CD4-positive, alpha-beta T cell treated with Interleukin-10 for 1 hour (primary cell): ENCODE measurements at places on chromosomes 6 and 20.

GRCh38 chr6:12238219-12238618, 51.9 kb upstream of the EDN1 start:
- no peak for DNase-seq

- DNase-seq: no peak
Measured at GRCh38 chr6:63246581-63246980, 35.3 kb downstream of the FKBP1C start.

- DNase-seq: no peak
Measured at GRCh38 chr6:100105138-100105537, 111.1 kb upstream of the MCHR2 start.

DNA sequence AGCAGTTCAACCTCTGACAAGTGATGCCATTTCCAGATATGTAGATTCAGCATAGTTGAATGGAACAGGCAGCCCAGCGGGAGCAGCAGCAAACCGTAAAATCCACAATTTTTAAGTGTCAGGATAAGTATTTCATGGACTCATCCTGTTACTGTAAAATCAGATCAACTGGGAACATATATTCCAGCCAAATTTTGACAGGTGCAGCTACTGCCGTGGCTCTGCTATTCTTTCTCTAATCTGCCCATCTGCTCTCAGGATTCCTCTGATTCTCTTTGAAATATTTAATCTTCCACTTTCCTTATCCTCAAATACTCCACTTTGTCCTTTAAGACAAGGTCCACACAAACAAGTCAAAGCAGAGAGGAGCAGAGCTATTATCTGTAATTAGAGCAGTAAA, 245.4 kb upstream of the ASCC3 start:
- DNase-seq: no peak

DNA sequence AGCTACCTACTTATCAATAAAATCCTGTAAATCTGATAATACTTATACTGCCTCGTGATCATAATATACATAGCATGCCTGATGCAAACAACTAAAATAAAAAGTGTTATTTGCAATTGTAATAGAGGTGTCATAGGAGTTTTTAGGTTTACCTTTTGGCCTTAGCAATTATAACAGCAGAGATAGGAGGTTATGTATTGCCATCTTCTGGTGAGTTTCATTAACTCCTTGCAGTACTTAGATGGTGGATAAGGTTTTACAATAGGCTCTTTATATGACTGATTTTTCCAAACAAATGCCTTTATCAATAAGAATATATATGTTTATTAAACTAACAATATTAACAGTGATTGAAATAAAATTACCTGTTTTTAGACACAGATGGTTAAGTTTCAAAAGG, 27.8 kb upstream of the MYCT1 start:
- DNase-seq: peak; percentile 2

DNA sequence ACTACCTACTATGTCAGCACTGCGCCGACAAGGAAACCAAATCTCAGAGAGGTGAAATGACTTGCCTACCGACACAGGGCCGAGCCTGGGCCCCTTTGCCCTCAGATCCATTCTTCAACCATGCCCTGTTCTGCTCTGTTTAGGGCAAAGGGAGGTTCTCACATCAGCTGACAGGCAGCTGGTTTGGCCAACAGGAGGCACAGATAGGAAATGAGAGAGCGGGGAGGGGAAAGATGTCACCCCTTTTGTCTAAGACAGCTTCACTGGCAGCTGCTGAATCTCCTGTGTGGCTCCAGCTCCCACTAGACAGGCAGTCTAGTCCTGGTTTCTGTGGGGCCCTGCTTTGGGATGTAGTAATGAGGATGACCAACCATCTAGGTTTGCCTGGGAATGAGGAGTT, 158.7 kb downstream of the TMEM200A start:
- no peak for DNase-seq

GRCh38 chr6:44593539-44593944, 206.0 kb downstream of the CDC5L start:
- DNase-seq: peak; percentile 52

- no peak for DNase-seq
Measured at GRCh38 chr6:119218548-119218947, 131.0 kb downstream of the MAN1A1 start.

DNA sequence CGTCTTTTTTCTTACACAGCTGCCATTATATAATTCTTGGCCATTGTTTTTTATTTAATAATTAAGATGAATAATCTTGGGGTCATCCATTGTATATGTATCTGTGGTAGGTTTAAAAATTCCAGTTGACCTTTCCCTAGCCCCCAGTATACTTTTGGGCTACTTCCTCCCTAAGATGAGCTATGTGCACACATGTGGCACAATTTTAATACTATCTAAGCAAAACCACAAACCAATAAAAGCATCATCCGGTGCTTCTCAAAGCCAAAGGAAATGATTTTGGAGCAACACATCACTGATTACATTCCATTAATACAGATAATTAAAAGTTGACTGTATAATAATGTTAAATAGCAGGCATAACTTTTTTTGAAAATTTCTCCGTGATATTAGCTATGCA, 161.2 kb downstream of the ATXN1 start:
- DNase-seq: no peak

- DNase-seq: no peak
Measured at GRCh38 chr6:111628142-111628850, 22.6 kb upstream of the TRAF3IP2 start.

- DNase-seq: peak; percentile 9
Measured at GRCh38 chr6:157316871-157317814, 6.2 kb downstream of the TMEM242 start.

GRCh38 chr6:5904532-5904931, 102.2 kb downstream of the NRN1 start:
- DNase-seq: no peak

DNA sequence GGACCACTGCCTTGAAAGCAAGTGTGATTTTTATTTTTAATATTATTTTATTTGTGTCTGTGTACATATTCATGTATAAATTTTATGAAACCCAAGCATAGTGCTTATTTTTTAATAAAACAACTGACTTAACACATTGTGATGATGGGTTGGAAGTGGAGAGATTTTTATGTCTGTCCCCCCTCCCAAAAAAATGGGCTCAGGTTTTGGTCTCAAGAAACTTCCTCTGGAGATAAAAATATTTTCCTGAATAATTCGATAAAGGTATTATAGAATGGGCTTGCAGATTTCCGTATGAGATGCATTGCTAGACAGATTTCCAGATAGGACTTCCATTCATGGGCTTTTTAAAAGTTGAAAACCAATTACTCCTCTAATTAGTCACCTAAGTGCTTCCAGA, 2.7 kb downstream of the FOXQ1 start:
- no peak for DNase-seq

- no peak for DNase-seq
Measured at GRCh38 chr6:113672491-113673149, 184.5 kb upstream of the MARCKS start.

- no peak for DNase-seq
Measured at GRCh38 chr6:161374971-161375873, 101.4 kb upstream of the AGPAT4 start.

DNA sequence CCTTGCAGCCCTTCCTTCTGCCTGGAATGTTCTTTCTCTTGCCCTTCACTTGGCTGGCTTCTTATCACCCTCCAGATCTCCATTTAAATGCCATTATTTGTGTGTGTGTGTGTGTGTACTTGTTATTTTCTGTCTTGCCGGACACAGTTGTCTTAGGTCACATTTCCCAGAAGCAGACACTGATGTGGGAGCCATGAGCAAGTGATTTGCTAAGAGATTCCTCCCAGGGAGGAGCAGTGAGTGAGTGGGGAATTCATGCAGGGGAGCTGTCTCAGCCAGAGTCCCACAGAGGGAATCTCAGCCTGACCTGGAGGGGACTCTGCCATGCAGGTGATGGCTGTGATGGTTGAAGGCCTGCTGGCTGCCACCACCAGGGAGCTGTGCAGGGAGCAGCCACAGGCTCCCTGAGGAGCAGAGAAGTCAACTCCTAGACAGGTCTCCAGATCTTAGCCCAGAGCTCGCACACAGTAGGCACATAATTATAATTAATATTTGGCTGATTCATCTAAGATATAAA, 96.5 kb downstream of the SYNDIG1 start:
- no peak for DNase-seq

- DNase-seq: no peak
Measured at GRCh38 chr6:169169375-169169774, 84.3 kb downstream of the THBS2 start.

DNA sequence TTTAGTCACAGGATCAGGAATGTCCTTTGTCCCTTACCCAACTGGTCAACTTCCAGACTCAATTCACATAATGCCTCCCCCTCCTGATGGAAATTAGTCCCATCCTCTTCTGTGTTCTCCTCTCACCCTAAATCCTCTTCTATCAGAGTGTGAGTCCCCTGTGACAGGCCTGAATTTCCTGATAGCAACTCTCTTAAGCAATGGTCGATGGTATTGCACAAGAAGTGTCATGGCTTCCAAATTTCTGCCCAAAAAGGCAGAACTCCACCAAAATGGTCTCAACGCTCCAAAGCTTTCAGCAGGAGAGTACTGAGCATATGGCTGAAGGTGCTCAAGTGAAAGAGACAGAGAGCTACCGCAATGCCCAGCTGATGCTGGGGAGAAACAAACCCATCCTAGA, 2.4 kb downstream of the PREP start:
- no peak for DNase-seq

DNA sequence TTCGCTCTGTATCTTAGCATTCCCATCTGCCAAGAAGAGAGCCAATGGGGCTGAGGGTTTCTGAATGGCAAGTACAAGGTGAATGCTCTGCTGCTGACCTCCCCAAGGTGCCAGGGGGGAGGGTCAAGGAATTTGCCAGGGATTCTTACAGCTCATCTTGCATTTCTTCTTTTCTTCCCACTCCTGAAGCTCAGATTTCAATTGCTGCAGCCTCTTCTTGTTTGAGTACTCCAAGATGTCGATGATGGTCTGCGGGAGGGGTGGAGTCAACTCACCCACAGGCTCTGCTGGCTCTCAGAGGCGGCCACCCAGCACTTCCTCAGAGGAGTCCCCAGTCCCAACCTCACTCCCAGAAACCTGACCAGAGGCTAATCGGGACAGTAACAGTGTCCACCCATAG, 12.4 kb downstream of the C20orf96 start:
- no peak for DNase-seq

GRCh38 chr6:84645563-84646266, 118.7 kb downstream of the TBX18 start:
- no peak for DNase-seq

DNA sequence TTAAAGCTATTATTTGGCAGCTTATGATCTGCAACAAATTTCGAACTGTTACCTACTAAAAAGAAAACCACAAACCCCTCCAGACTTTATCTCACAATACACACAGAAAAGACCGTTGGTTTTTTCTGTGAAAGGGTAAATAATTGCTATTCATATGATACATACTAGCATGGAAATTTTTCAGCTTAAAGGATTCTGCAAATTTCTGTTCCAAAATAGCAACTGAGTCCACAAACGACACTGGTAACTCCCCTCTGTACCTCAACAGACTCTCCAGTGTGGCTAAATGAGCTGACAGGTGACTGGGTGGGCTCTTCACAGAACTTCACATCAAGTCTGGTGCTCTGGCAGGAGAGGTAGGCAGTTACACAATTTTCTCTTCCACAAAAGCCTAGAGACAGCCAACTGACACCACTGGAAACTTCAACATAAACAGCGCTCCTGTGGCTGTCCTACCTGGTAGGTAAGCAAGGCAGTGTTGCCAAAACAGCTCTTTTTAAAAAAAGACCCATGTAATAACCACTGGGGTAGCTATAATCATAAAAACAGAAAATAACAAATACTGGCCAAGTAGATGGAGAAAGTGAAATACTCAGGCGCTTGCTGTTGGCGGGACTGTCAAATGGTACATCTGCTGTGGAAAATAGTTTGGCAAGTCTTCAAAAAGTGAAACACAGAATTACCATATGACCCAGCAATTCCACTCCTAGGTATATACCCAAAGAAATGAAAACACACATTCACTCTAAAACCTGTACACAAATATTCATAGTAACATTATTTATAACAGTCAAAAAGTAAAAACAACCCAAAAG, 37.8 kb downstream of the ELOVL5 start:
- DNase-seq: no peak

GRCh38 chr6:132253211-132253610, 148.1 kb downstream of the MOXD1 start:
- DNase-seq: no peak

GRCh38 chr20:64140061-64140931, 24.0 kb upstream of the MYT1 start:
- DNase-seq: no peak

- DNase-seq: no peak
Measured at GRCh38 chr20:57449398-57450354, 58.5 kb downstream of the RBM38 start.

GRCh38 chr6:121794630-121795029, 359.2 kb downstream of the GJA1 start:
- no peak for DNase-seq

DNA sequence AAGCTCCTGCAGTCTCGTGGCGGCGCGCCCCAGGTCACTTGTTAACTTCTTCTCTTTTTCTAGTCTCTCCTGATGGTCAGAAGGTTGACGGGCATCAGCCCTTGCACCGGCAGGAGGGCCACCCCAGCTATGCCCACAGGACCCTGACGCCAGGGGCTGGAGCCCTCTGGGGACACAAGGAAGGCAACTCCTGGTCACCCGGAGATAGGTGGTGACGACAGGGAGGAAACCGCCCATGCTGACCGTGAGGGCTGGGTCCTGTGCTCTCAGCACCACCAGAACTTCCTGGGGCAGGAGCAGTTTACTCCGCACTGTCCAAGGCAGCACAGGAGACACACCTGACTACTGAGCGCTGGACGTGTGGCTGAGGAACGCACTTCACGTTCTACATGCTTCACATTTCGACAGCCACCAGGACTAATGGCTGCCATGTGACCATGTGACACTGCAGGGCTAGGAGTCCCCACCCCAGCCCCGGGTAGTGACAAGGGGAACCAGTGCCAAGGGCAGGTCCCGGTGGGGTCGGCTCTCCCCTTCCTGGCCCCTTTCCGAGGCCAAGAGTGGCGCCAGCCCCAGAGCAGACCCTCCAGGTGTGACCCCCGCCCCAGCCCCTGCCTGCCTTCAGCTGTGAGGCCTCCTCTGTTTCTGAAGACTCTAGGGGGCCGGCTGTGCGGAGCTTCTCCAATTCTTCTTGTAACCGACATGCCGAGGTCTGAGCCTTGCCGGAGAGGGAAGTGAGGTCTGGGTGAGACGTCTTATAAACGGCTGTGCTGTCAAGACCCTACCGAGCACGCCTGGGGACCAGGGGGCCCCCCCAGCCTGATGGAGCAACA, 45.2 kb downstream of the DSTN start:
- DNase-seq: no peak

- no peak for DNase-seq
Measured at GRCh38 chr6:51024126-51024525, 205.5 kb downstream of the TFAP2B start.

GRCh38 chr6:132213191-132213590, 188.1 kb downstream of the MOXD1 start:
- no peak for DNase-seq

DNA sequence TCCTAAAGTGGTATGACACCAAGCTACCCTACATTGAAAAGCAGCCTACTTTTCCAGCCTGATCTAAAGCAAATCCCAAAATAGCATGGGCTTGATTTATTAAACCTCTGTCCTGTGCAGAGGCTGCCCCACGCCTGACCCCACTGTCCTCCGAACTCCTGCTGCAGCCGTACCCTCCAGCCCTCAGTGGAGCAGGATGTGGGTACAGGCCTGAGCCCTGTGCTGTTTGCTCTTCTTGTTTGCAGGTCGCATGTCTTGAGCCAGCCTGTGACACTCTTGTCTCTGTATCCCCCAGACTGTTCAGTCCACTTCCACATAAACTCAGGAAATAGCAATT, 61.2 kb downstream of the RPP40 start:
- no peak for DNase-seq

- DNase-seq: no peak
Measured at GRCh38 chr6:149012040-149012545, 265.3 kb downstream of the UST start.

GRCh38 chr6:135498185-135498841, 773 bp upstream of the AHI1 start:
- DNase-seq: peak; percentile 81
